GM18507 (cell line): ENCODE measurements at places on chromosomes 5 and 9.

GRCh38 chr9:78303377-78304062, 6.6 kb downstream of the PSAT1 start:
- no peak for DNase-seq

DNA sequence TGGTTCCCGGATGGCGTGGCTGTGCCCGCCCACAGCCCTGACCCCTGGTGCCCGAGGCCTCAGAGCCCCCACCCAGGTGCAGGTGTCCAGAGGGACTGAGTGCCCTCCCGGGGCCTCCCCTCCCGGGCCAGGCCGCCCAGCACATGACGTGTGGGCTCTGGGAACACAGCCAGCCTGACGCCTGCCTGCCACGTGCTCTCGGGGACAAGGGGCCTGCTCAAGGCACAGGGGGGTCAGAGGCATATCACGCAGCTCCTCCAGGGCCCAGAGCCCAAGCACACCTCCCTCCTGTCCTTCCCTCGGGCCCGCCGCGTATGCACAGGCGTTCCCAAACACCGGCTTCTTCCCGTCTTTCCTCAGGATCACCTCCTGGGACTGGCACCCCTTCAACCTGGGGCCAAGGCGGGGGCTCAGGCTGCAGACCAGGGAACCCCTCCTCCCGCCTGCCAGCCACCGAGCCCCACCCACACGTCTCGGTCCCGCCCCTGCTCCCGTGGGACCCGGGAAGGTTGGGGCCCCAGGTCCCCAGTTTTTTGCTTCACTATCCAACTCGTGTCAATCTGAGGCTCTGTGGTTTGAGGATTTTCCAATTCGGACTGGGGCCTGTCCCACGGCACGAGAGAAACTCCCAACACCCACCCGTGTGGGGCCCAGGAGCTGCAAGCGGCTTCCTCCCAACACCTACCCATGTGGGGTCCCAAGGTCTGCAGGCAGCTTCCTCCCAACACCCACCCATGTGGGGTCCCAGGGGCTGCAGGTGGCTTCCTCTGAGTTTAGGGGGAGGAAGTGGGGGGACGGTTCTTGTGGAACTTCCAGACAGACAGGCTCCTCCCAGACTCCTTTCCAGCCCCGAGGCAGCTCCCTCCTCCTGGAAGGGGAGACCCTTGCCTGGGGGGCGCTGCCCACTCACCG, 1.5 kb downstream of the LCN10 start:
- no peak for DNase-seq

GRCh38 chr5:176588297-176588696, 21.7 kb downstream of the GPRIN1 start:
- no peak for DNase-seq

DNA sequence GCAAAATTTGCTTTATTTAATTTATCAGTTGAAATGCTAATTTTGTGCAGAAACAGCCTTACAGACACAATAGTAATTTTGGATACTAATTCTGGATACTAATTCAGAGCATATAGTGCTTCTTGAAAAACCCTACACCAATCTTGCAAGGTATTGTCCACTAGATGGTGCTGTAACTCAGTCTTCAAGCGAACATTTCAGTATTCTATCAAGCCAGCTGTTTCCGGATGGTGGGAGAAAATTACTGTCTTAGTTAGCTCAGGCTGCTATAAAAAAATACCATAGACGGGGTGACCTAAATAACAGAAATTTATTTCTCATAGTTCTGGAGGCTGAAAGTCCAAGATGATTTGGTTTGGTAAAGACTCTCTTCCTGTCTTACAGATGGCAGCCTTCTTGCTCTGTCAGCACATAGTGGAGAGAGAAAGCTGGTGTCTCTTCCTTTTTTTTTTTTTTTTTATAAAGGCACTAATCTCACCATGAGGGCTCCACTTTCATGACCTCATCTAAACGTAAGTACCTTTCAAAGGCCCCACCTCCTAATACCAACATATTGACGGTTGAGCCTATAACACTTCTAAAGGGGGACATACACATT, 1306.5 kb upstream of the CDH9 start:
- no peak for DNase-seq
